ENCODE measurements at places on chromosomes 3 and 15.

- no peak for DNase-seq
These were observed 152.6 kb downstream of the ABHD5 start for GRCh38 chr3:43843386-43843785.

DNA sequence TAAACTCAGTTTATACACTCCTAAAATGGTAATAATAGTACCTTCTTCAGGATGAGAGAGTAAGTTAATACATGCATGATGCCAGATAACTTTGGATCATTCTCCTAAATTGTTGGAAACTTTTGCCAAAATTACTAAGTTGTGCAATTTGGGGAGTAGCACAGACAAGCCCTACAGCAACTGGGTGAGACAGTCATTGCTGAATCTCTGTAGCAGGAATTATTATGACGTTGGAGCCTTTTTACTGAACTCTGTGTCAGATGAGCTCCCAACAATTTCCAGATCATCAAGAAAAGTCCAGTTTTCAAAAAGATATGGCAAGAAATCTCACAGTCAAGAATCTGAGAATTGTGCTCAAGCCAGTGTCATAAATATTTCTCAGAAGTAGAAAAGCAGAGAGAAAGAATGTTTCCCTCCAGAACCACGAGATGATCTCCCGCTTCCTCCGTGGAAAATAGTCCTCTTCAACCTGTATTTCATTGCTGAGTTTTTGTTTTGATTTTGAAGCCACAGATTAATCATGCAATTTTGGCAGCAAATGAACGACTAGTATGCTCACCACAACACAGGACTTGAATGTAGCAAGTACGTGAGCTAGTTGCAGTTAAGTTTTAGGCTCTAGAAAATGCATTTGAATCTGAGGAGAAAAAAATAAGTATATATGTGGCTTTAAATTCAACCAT, 485.4 kb downstream of the CNTN6 start:
- DNase-seq, result no peak

- DNase-seq, result no peak
These were observed 293.8 kb downstream of the LRTM1 start for GRCh38 chr3:54634122-54634469.

DNA sequence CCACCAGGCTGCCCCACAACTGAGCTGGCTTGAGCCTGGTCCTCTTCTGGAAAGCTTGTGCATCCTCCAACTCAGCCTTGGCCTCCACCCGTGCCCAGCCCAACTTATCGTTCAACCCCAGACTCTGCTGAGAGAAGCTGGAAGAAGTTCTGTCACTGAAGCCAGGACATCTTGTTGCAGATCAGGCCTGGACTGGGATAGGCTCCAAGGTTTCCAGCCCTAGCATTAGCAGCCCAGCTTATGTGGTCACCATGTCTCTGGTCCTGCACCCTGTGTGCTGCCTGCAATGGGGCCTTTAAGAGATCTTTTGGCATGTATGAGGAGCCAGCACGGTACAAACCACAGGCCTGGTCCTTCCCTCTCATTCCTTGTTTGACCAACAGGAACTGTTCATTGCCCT, 15.2 kb upstream of the CAMP start:
- no peak for DNase-seq

DNA sequence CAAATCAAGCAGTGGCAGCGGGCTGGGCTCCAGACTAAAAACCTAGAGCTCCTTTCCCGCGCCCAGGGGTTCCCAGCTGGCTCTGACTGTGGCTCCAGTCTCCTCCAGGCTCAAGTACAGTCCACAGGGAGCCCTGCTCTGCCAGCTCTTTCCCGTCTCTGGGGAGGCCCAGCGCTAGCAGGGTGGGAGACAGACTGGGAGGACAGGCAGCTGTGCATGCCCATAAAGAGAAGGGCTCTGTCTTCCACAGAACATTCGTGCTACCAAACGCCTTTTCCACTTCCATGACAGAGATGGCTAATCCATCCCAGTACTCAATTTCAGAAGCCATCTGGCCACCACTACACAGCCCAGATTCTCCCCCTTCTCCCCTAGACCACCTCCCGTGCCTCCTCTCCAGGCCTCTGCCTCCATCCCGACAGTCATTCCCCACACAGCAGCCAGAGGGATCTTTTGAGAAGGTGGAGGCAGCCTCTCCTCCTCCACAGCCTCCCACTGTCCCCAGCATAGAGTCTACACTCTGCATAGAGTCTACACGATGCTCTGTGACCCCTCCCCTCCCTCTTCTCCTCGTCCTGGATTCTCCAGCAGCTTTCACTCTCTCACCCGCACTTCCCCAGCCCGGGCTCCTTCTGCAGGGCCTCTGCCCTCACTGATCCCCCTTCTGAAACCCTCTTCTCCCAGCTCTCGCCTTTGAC, 6.8 kb upstream of the DUSP7 start:
- no peak for DNase-seq

DNA sequence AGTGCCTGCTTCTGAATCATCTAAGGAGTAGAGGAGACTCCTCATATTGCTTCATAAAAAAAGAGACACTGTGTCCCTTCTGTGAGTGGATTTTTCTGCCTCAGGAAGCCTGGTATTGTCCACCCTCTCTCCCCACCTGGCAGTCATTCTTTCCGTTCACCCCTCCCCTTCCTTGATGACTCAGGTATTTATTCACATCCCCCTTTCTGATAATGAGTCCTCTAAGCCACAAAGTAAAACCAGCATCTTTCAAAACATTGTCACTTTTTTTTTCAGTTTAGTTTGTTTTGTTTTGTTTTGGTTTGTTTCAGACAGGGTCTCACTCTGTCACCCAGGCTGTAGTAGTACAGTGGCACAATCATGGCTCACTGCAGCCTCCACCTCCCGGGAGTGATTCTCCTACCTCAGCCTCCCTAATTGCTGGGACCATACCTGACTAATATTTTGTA, 65.2 kb upstream of the UBE2E1 start:
- no peak for DNase-seq

DNA sequence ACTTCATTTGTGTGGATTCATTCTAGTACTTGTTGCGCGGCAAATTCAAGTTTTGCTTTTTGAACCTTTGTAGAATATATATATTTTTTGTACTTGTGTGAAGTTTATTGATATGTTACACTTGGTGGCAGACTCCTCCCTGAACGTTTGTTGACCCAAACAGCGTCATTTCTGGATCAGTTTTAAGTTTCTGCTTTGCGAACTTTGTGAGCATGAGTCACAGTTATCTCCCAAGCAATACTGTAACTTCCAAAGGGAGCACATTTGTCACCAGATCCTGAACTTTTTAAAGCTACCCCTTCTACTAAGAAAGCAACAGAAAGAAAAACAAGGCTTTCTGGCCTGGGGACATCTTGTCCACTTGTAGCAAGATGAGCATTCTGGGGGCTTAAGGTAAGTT, 74.8 kb upstream of the CACNA2D3 start:
- DNase-seq, result no peak

All from NCI-H2227 treated with DMSO at 0.1 percent for 48 hours (cell line).